HTR-8/SVneo (cell line): ENCODE measurements at places on chromosomes 16 and 17.

DNA sequence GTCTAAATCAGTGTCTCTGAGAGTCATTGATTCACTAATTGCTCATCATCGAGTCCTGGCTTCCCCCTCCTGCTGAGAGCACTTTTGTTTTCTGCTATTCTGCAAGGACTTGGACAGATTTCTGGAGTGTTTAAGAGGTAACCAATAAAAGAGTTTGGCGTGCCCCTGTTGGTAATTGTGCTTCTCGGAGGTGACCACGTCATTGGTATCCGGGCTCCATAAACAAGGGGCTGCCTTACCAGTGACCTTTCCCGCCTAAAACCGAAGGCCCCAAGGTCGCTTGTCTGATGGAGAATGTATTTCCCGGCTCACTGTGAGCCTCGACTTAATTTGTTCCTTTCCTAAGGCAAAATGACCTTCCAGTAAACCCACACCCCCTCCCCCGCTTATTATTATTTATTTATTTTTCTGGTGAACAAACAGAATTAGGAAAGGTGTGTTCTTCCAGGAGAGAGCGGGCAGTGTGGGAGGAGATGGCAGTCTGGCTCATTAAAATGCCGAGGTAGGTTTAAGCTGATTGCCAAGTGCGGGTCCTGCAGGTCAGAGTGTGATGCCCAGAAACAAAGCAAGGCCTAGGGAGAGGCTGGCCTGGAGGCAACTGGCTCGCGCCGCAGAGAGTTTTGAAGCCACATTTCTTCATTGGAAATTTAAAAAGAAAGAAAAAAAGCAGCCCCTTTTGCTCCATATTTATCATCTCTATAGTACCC is 30.2 kb downstream of the MSI2 start:
- DNase-seq, result no peak

DNA sequence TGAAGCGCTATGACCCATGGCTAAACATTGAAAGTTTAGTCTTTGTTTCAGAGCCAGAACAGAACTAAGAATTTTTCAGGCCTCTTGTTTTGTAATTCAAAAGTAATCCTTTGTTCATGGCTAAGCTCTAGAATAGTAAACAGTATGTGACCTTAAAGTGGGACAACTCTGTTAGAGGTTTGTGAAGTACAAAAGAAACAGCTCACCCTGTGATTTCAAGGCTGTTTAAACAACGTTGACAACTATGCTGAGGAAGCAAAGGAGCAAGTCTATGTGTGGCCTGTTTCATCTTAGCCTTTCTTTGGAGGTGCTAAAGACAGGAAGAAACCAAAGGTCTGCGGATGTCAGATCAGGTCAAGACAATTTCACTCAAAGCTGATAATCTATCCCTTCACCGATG is 40.4 kb downstream of the MYOCD start:
- no peak for DNase-seq

GRCh38 chr16:1961651-1962067 is 2.3 kb downstream of the NDUFB10 start:
- no peak for DNase-seq

DNA sequence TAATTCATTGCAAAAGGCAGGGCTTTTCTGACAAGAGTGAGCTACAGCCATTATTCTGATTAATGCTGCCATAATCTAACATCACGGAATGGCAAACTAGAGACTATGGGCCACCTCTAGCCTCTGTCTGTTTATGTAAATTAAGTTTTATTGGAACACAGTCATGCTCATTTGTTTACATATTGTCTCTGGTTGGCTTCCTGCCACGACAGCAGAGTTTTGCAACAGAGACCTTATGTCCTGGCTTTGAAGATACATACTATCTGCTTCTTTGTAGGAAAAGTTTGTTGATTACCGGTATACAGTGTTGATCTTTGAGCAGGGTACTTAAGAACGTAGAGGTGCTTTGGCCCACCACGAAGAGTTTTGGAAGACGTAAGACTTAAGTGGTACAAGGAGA is 715.9 kb upstream of the RBFOX1 start:
- no peak for DNase-seq

GRCh38 chr17:41965694-41966462 is 717 bp upstream of the CNP start:
- DNase-seq, result no peak

GRCh38 chr16:48542020-48542473 is 67.9 kb downstream of the N4BP1 start:
- peak; percentile 39 for DNase-seq

GRCh38 chr17:63071797-63072196 is 105.8 kb downstream of the TANC2 start:
- no peak for DNase-seq

DNA sequence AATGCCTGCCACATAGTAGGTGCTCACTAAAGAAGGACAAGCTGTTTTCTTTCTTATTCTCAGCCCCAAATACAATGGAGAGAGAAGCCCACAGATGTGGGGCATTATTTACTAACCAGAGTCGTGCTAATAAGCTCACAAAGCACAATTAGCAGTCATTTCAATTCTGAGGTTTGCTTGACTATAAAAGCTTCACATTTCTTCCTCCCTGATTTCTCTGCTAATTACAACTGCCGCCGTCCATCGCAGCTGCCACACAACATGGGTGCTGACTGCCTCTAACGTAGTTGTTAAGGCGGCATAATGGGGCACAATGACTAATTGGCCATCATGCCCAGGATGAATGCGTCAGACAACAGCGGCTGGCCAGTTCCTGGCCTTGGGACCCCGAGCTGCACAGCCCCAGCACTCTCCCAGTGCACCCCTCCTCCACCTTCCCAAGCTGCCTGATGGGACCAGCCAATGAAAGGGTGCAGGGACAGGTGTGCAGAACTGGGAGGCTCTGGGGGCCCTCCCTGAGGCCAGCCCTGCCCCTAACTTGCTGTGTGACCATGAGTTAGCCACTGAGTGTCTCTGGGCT is 109.2 kb downstream of the CCT6B start:
- no peak for DNase-seq

DNA sequence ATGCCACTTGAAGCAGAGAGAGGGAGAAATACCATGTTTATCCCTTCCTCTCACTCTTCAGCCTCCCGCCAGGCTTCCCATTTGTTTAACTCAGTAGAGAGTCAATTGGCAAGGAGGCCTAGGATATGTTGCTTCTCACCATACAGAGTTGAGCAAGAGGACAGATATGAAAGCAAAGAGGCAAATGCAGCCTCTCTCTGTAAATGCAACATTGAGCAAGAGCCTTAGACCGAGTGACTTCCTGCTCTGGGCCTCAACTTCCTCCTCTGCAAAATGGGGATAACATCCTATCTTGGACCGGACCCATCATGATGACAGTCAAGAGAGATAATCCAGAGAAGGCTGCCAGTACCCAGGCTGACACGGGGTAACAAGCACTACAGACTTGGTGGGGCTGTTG is 36.8 kb downstream of the SOCS1 start:
- DNase-seq, result no peak

- no peak for DNase-seq
Measured at GRCh38 chr17:67379251-67379630, 2.2 kb downstream of the PITPNC1 start.

- DNase-seq, result no peak
Measured at GRCh38 chr17:4559139-4559791, 1.1 kb downstream of the GGT6 start.

DNA sequence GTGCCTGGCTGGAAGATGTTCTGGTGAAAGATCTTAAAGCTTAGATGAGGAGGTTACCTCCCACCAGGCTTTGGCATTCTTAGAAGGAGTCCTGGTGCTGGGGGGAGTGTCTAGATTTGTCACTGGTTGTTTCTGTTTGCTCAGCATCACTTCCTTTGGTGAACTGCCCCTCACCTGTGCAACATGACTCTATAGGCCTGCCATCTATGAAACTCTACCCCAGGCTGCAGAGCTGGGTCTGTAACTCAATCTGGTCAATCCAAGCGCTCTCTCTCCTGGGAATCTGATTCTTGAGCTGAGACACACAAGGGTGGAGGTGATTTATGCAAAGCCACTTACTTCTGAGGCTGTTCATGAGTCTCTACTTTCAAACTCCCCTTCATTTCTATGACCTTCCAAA is 399.4 kb downstream of the NPIPA7 start:
- no peak for DNase-seq

- no peak for DNase-seq
Measured at GRCh38 chr16:74183601-74184360, 112.8 kb upstream of the PSMD7 start.

DNA sequence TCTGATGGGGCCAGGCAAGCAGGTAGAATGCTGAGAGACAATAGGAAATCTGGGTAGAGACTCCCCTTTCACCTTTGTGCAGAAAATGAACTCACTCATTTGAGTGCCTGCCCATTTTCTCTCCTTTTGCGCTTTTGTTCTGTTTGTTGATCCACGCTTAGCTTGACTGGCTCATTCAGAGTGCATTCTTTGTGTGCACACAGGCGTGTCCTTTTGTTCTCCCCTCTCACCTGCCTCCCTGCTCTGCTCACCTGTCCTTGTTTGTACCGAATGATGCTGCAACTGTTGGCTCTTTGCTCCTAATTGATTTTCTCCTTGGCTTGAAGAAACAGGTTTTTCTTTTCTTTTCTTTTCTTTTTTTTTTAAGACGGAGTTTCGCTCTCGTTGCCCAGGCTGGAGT is 15.8 kb downstream of the PGS1 start:
- DNase-seq, result no peak

- no peak for DNase-seq
Measured at GRCh38 chr17:55275894-55276804, 11.4 kb downstream of the HLF start.

- no peak for DNase-seq
Measured at GRCh38 chr17:43217614-43218087, 6.0 kb downstream of the TMEM106A start.

DNA sequence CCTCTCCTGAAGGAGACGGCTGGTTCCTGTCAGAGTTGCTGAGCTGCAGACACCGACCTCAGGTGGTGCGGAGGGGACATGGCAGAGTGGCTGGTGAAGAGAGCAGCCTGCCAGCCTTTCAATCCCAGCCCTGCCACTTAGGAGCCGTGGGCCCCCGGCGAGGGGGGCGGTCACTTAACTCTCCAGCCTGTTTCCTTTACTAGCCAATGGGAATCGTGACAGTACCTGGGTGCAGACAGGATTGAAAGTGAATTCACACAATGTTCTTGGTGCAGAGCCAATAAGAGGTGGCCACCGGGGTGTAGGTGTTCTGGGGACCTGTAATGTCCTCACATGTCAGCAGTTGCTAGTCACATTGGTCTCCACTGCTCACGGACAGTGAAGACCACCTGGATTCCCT is 13.5 kb downstream of the ACE start:
- no peak for DNase-seq

- DNase-seq, result no peak
Measured at GRCh38 chr16:46974352-46974751, 878 bp upstream of the DNAJA2 start.

DNA sequence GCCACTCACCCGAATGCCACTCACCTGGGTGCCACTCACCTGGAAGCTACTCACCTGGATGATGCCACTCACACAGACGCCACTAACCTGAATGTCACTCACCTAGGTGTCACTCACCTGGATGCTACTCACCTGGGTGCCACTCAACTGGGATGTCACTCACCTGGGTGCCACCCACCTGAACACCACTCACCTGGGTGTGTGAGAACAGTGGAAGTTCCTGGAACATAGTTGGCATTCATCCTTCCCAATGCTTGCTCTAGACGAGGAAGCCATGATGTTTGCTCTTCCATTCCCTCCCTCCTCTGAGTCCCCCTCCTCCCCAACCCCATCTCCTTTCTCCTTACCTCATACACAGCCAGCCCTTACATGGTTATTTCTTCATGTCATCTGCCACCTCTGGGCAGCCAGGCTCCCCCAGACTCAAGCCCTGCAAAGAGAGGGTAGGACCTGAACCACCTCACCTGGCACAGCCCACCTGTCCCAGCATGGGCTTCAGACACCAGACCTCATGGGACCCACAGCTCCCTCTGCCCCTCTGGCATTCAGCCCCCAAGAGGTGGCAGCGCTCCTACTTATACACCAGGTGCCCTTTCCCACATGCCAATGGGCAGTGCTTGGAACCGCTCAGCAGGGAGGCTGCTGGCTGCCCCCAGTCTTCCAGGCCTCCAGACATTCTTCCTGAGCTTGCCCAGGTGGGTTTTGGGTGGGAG is 171.8 kb upstream of the FOXF1 start:
- DNase-seq, result no peak

DNA sequence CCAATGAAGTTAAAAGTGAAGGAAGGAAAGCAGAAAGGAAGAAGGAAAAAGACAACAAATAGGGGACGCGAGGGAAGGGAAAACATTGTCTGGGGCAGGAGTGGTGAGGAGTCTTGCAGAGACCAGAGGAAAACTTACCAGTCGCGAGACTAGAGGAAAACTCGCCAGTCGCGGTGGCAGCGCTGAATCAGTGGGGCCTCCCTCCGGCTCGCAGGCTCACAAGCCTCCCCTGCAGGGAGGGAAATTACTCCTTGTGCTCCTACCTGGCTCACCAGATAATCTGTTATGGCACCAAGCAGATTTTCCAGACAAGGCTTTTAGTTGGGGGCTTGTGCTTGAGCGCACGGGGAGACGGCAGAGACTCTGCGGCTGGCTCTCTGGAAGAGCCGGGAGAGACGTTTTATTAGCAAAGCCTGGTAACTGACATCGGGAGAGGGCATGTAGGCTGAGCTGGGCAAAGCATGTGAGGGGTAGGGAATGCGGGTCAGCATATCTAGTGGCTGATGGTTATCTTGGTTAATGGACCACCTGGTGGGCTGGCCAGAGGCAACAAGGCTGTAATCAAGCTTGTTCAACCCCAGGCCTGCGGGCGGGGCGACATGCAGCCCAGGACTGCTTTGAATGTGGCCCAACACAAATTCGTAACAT is 37.1 kb downstream of the LCMT1 start:
- no peak for DNase-seq

- no peak for DNase-seq
Measured at GRCh38 chr17:73822371-73822770, 178.1 kb upstream of the SDK2 start.

DNA sequence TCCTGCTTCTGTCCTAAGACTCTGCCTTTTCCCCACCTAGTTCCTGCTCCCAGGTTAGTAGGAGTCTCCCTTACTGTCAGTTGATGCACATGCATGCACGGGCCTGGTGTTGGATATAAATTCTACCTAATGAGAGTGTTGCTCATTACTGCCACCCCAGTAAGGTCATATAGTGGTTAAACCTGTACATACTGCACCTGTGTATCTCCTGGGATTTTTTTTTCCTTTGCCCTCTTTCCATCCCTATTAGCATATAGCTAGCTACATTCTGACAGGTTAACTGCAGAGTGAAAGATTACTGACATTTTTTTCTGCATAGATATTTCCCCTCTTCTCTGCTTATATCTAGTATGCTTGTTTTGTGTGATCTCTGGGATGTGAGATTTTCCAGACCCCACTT is 201.5 kb upstream of the PIRT start:
- DNase-seq, result no peak

GRCh38 chr16:23803591-23804123 is 32.1 kb upstream of the PRKCB start:
- peak; percentile 27 for DNase-seq
